Stimulated activated CD8-positive, alpha-beta memory T cell treated with anti-CD3 and anti-CD28 coated beads, Interleukin-4, amount 100 ng/mL, for 48 hours (primary cell): ENCODE measurements at places on chromosomes 2 and 18.

DNA sequence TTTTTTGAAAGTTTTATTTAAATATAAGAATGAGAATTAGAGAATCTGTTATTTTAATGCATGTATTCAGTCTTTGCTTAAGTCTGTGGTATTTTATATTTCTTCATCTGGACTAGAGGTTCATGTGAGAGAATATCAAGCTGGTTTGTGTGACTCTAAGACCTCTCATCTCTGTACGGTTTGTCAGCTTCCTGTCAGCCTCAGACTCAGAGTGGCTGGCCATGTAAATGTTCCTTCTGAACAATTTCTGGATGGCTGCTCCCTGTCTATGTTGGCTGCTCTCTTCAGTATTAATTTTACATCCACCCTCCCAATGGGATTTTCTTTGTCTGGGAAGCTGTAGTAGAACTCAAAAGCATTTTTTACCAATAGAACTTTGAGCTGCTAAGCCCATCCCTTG lies 225.3 kb upstream of the THUMPD2 start:
- no peak for DNase-seq

DNA sequence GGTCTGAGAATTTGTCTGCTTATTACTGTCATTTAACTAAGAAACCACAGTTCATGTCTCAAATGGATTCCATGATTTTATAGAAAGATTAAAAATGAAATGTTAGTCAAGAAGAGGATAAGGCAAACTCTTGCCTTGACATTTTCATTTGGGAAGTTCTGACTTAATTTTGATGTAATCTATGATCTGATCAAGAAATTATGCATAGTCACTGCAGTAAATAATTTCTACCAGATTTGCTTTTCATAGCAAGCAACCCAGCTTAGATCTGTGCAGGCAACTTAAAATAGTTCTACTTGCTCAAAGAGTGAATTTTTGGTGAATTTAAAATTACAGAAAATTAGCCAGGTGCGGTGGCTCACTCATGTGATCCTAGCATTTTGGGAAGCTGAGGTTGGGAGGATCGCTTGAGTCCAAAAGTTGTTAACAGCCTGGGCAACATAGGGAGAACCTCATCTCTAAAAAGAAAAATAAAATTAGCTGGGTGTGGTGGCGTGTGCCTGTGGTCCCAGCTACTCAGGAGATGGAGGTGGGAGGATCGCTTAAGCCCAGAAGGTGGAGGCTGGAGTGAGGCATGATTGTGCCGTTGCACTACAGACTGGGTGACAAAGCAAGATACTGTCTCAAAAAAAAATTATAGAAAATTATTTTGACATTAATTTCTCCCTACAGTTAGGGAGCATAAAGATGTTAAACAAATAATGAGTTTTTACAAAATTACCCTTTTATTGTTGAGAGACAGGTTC lies 158.7 kb upstream of the MYO3B start:
- no peak for DNase-seq

DNA sequence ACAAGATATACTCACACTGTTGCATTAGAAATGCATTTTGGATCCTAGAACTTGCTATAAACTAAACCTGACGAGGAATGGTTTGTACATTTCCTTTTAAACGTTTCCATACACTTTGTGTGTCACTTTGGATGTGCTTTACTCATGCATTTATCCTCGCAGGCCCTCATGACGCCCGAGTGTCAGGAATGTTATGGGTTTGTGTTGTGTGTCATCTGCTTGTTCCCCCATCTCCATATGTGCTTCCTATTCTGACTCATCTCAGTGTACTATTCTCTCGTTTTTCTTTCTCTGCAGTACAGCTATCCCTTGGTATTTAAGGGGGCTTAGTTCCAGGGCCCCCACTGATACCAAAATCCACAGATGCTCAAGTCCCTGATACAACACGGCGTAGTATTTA lies 121.5 kb upstream of the RASGRP3 start:
- no peak for DNase-seq

GRCh38 chr2:112634874-112635157 lies 10.9 kb upstream of the SLC20A1 start:
- DNase-seq = no peak

DNA sequence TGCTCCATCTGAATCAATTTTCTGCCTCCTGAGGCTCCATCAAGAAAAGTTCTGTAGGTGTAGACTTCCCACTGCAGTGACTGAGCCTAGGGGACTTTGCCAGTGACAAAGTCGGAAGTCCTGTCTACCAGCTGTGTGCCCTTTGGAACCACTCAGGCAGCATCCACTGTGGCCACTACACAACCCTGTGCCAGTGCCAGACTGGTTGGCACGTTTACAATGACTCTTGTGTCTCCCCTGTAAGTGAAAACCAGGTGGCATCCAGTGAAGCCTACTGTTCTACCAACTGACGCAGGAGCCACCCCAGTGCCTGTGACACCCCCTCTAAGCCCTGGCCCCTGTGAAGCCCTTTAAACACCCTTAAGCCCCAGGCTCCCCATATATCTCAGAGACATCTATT lies 132.1 kb upstream of the SERPINE2 start:
- no peak for DNase-seq

DNA sequence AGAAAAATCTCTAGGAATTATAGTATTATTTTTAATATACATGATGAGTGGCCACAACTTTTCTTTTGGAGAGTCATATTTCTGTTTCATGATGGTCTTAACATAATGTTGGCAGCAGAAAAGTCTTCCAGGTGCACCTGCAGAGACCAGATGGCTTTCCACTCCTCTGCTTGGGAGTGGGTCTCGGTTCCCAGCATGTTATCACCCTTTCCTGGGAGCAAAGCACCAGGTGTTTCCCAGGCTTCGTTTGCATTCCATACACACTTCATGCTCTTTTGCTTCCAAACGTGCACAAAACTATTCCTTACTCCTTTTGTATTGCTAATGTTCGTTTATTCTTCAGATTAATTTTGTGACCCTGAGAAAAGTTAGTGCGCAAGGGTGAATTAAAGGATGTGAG lies 305.2 kb downstream of the CDH2 start:
- DNase-seq = no peak

GRCh38 chr2:50746526-50746925 lies 285.4 kb downstream of the NRXN1 start:
- DNase-seq = no peak

- DNase-seq = no peak
Observed at GRCh38 chr2:223528036-223528435, 74.1 kb downstream of the SCG2 start.

- DNase-seq = peak; percentile 30
Observed at GRCh38 chr2:128623776-128624761, 305.4 kb upstream of the HS6ST1 start.

- DNase-seq = peak; percentile 62
Observed at GRCh38 chr2:104872866-104873688, 19.2 kb downstream of the POU3F3 start.

DNA sequence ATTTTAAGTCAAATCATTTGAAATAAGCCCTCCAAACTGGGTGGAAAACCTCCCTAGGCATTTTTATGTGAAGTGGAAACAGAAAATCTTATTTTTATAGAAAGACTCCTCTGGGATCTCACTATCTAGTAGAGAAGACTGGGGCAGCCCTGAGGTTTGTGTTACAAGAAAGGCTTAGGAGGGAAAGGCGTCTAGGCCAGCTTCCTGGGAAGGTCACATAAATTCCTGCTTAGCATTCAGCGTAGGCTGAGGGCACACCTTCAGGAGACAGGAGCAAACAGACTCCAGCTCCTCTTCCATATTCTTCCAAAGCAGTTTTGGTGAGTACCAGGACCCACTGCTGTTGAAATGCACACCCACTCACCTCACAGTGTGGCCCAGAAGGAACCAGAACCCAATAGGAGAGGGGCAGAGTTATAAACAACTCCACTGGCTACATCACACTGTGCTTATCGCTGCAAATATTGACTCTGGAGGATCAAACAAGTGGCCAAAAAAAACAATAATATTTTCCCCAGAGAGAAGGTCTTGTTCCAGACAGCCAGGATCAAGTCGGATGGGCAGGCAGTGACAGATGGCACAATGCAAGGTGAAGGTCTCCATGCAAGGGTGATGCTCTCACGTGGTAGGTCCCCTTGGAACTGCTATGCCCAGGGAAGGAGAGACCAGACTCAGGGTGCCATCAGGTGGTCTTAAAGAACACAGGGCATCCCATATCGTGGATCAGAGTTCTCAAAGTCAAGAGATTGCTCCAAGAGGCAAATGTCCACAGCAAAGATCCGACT lies 17.7 kb upstream of the IGFBP2 start:
- DNase-seq = no peak

DNA sequence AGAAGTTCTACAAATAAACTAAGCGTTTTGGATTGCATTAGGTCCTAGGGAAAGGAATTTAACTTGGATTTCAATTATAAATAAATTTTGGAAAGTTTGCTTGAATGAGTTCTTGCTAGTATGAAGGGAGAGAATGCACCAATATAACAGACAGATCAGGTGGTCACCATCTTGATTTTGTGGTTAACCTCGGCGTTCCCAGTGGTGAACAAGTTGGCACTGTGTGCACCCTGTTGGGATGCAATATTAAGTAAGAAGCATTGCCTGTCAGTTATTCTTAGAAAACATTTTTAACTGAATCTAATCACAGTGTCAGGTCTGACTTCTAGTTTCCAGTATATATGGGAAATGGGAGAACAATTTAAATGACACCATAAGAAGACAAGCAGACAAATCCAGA lies 673.4 kb downstream of the SLC4A3 start:
- no peak for DNase-seq

GRCh38 chr2:30480703-30481322 lies 33.8 kb downstream of the LCLAT1 start:
- DNase-seq = no peak

- no peak for DNase-seq
Observed at GRCh38 chr2:228841877-228842276, 429.2 kb downstream of the PID1 start.

DNA sequence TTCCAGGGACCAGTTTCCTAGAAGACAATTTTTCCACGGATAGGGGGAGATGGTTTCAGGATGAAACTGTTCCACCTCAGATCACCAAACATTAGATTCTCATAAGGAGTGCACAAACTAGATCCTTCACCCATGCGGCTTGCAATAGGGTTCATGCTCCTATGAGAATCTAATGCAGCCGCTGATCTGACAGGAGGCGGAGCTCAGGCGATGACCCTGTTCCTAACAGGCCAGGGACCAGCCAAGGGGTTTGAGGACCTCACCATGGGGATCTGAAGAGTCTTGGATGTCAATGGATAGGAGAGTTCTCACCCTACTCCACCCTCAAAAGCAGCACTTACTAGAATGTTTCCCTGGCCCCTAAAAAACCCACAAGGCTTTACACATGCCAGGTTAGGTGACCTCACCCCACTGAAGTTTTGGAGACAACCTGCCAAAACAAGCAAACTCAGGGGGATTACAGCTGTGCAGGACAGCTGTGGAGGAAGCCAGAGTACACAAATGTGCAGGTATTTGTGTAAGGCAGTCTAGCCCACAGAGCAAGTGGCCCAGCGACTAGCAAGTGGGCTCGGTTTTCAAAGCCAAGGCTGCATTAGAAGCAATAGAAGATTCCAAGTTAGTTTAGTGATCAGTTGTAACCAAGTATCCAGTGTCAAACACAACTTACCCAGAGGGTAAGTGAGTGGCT lies 3.9 kb downstream of the EVA1A start:
- DNase-seq = no peak

- no peak for DNase-seq
Observed at GRCh38 chr2:215364157-215365155, 52.6 kb downstream of the ATIC start.

- no peak for DNase-seq
Observed at GRCh38 chr2:240170883-240171282, 30.4 kb upstream of the OTOS start.

GRCh38 chr18:21660078-21660477 lies 44.5 kb downstream of the ABHD3 start:
- no peak for DNase-seq

DNA sequence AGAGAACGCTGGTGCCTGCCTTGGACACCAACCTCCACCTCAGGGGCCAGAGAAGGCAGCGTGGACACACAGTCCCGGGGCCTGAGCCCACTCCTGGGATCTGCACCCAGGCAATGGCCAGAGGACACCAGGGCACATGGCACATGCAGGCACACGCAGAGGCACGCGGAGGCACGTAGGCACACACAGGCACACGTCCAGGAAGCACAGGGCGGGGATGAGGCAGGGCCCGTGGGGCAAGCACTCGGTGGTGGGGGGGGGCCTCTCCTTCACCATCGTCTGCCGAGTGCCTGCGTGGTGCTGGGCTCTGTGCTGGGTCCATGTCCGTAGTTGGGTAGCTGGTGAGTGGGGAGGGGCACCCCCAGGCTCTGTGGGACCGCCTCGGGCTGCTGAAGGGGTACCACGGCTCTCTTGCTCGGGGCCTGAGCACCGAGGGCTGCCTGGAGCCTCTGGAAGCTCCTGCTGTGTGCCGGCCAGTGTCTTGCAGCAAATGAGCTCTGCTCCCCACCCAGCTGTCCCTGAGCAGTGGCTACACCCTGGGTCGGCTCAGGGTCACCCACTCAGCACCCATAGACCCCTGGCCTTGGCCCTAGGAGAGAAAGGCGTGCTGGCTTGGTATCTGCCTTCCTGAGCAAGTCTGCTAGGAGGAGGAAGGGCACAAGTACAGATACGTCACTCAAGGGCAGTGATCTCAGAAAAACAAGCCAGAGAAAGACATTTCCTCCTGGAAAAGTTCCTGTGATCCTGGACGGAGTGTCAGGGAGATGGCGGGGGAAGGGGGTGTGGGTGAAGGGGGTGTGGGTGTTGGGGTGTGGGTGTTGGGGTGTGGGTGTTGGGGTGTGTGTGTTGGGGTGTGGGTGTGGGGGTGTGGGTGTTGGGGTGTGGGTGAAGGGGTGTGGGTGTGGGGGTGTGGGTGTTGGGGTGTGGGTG lies 26.4 kb downstream of the RTP5 start:
- peak; percentile 53 for DNase-seq

DNA sequence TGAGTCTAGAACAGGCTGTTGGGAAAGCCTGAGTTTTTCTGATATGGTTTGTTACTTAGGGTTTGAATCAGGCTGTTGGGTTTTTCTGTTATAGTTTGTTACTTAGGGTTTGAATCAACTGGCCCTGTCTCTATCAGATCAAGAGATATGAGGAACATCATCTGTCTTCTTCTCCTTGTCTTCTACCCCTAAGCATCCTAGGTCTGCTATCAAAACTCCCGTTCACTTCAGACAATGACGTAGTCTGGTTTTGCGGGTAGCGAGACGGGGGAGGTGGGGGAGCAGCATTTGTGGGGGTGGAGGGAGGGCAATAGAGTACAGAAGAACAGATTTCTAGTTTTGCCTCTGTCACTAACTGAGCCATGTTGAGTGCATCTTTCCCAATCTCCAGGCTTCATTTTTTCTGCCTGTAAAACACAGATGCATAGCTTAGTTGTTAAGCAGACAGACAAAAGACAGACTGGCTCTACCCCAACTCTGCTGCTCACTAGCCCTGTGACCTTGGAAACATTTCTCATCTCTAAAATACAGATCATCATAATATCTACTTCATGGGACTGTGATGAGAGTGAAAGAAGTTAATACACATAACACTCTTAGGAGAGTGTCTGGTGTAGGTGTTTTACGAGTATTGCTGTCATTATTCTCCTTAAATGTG lies 9.1 kb downstream of the TNP1 start:
- DNase-seq = no peak

- no peak for DNase-seq
Observed at GRCh38 chr2:156338578-156338977, 6.1 kb upstream of the NR4A2 start.
